Left ventricle myocardium inferior (tissue), 1 donor: ENCODE measurements at places on chromosomes 6 and 20. TPM values are rescaled to one million over a fixed set of nuclear protein-coding genes. Genes with fewer than 3 reads are reported as not detected.

GRCh38 chr20:45470937-45471336 is 1.4 kb downstream of the WFDC2 start:
- no peak for DNase-seq
- H3K36me3 ChIP-seq: no peaks in the 10 kb centered on the region
- peak overlapping the region; percentile 23 for H3K27ac ChIP-seq
- H3K27me3 ChIP-seq: peaks cover 97% of the 10 kb centered on the region
- H3K4me3 ChIP-seq: peak overlapping the region; percentile 72

DNA sequence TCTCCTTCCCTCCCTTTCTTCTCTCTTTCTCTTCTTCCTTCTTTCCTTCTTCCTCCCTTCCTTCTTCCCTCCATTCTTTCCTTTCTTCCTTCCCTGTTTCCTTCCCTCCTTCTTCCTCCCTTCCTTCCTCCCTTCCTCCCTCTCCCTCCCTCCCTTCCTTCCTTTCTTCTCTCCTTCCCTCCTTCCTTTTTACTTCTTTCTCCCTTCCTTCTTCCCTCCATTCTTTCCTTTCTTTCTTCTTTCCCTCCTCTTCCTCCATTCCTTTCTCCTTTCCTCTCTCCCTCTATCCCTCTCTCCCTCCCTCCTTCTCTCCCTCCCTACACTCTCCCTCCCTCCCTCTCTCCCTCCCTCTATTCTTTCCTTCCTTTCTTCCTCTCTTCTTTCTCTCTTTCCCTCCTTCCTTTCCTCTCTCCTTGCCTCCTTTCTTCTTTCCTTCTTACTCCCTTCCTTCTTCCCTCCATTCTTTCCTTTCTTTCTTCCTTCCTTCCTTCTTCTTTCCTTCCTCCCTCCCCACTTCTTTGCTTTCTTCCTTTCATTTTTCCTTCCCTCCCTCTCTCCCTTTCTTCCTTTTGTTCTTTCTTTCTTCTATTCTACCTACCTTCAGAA is 200.4 kb upstream of the SSTR4 start:
- H3K4me3 ChIP-seq: no peak overlapping the region
- DNase-seq: no peak
- H3K36me3 ChIP-seq: no peaks in the 10 kb centered on the region
- H3K27me3 ChIP-seq: peaks cover 22% of the 10 kb centered on the region
- no peaks in the 10 kb centered on the region for H3K4me1 ChIP-seq

The PPP1R14C gene
- 116 TPM for total RNA-seq

The SLC17A2 gene
- not detected for total RNA-seq

- no peaks in the 10 kb centered on the region for H3K27me3 ChIP-seq
- H3K4me3 ChIP-seq: no peak overlapping the region
- H3K4me1 ChIP-seq: peaks cover 29% of the 10 kb centered on the region
- peak; percentile 40 for DNase-seq
- peaks cover 9% of the 10 kb centered on the region for H3K36me3 ChIP-seq
Measured at GRCh38 chr6:32046450-32047083, 8.4 kb downstream of the CYP21A2 start.

DNA sequence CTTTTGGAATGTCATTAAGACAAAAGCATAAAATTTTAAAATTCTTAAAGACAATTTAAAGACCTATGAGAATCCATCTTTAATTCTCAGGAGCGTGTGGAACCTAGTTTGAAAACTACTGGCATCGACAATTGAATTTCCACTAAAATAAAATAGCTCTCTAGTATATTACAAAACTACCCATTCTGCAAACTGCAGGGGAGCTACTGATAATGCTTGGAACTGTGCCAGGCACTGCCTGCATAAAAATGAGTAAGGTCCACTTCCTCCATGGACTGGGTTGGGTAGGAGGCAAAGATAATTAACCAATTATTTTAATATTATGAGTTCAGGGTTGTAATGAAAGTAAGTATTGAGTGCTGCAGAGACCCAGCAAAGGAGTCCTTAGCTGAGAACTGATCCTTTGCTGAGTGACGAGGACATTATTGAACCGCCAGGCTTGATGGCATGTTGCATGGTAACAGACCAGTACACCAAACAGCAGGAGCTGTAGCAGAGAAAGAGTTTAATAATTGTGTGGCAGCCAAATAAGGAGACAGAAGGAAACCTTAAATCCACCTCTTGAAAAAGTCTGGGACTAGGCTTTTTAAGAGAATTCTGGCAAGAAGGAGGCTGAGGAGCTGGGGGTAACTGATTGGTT is 261.3 kb downstream of the ESR1 start:
- no peak for DNase-seq
- no peak overlapping the region for H3K27ac ChIP-seq
- H3K36me3 ChIP-seq: no peaks in the 10 kb centered on the region
- no peak overlapping the region for H3K4me3 ChIP-seq
- peaks cover 37% of the 10 kb centered on the region for H3K4me1 ChIP-seq

The ADGB gene
- not detected for total RNA-seq

GRCh38 chr6:89985751-89986493 is 91.7 kb downstream of the GJA10 start:
- H3K27me3 ChIP-seq: no peaks in the 10 kb centered on the region
- H3K4me1 ChIP-seq: peaks cover 28% of the 10 kb centered on the region
- H3K4me3 ChIP-seq: peak overlapping the region; percentile 5
- H3K27ac ChIP-seq: peak overlapping the region; percentile 68
- H3K36me3 ChIP-seq: no peaks in the 10 kb centered on the region

- H3K36me3 ChIP-seq: no peaks in the 10 kb centered on the region
- no peak for DNase-seq
- H3K4me1 ChIP-seq: no peaks in the 10 kb centered on the region
- no peaks in the 10 kb centered on the region for H3K27me3 ChIP-seq
- H3K27ac ChIP-seq: no peak overlapping the region
Measured at GRCh38 chr6:131688286-131688685, 12.9 kb downstream of the OR2A4 start.

The PAK5 gene
- total RNA-seq: not detected

The HTR1B gene
- not detected for total RNA-seq

The LY6G6D gene
- total RNA-seq: not detected

- H3K4me1 ChIP-seq: no peaks in the 10 kb centered on the region
- DNase-seq: no peak
- no peaks in the 10 kb centered on the region for H3K36me3 ChIP-seq
- H3K4me3 ChIP-seq: no peak overlapping the region
Measured at GRCh38 chr20:61683721-61684120, 382.0 kb downstream of the TAF4 start.

- H3K4me3 ChIP-seq: no peak overlapping the region
- DNase-seq: no peak
- H3K27me3 ChIP-seq: no peaks in the 10 kb centered on the region
- no peaks in the 10 kb centered on the region for H3K36me3 ChIP-seq
Measured at GRCh38 chr20:49207076-49207475, 12.1 kb upstream of the DDX27 start.

DNA sequence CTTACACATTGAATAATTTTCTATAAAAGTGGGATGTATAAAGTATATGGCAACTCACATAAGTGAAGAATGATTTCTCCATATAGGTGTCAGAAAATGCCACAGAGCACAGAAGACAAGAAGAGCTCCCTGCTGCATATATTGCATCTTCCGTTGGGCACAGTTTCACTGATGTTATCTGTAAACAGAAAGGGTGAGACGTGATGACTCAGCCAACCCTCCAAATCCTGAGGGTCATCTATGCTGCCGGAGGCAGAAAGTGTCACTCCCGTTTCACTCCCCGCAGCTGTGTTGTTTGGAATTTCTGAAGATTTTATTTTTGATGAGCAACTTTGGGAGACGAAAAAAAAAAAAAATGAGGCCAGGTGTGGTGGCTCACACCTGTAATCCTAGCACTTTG is 644.1 kb downstream of the C6orf118 start:
- H3K27ac ChIP-seq: no peak overlapping the region
- no peak overlapping the region for H3K4me3 ChIP-seq
- H3K27me3 ChIP-seq: no peaks in the 10 kb centered on the region
- no peaks in the 10 kb centered on the region for H3K4me1 ChIP-seq

The PHACTR3 gene
- 4.3 TPM for total RNA-seq

GRCh38 chr6:113488812-113489685 is 368.1 kb upstream of the MARCKS start:
- H3K4me1 ChIP-seq: no peaks in the 10 kb centered on the region
- H3K27ac ChIP-seq: no peak overlapping the region
- H3K27me3 ChIP-seq: no peaks in the 10 kb centered on the region
- DNase-seq: no peak

The CTAGE9 gene
- total RNA-seq: not detected

- H3K4me1 ChIP-seq: no peaks in the 10 kb centered on the region
- H3K4me3 ChIP-seq: no peak overlapping the region
- DNase-seq: no peak
- no peaks in the 10 kb centered on the region for H3K36me3 ChIP-seq
Measured at GRCh38 chr6:88004707-88005106, 42.9 kb upstream of the SPACA1 start.

DNA sequence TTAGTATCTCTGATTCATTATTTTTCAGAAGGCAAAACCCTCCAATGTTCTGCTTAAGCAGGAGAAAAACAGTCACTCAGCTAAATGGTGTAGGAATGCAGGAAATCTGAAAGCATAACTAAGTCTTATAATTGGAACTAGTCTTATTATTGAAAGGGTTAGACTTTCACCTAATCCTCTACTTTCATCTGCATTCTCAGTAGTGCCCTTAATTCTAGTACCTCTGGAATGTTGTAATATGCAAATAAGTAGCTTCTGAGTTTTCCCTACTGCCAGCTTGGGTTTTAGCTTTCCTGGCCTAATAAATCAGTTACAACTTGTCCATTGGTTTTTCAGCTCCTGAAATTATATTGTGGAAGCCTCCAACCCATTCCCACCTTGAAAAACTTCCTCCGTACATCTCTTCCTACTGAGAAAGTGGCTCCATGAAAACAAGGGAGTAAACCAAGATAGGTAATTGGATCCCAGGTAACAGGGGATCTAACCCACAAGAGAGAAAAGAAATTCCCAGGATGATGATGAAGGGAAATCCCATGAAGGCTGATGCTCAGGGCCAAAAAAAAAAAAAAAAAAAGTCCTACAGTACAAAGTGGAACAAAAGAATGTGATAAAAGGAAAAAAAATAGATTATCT is 147.0 kb downstream of the TBC1D32 start:
- no peaks in the 10 kb centered on the region for H3K27me3 ChIP-seq
- no peak for DNase-seq
- no peaks in the 10 kb centered on the region for H3K4me1 ChIP-seq
- H3K4me3 ChIP-seq: no peak overlapping the region

GRCh38 chr6:169075915-169076654 is 177.6 kb downstream of the THBS2 start:
- peaks cover 39% of the 10 kb centered on the region for H3K27me3 ChIP-seq
- DNase-seq: no peak
- H3K4me3 ChIP-seq: peak overlapping the region; percentile 22
- H3K27ac ChIP-seq: peak overlapping the region; percentile 64
- peaks cover 5% of the 10 kb centered on the region for H3K4me1 ChIP-seq

DNA sequence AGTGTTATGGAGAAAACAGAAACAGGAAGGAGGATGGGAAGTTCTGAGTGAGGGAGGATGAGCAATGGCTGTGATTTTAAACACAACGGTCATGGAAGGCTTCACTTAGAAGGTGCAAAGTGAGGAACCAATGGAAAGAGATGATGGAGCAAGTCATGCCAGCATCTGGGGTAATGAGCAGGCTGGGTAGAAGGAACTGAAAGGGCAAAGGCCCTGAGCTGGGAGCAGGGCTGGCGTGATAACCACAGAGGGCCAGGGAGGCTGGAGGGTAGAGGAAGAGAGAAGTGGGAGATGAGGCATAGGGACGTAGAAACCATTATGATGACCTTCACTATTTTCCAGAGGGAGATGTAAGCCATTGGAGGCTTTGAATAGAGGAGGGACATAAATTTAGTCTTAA is 43.6 kb downstream of the NHLRC1 start:
- no peak overlapping the region for H3K27ac ChIP-seq
- no peak overlapping the region for H3K4me3 ChIP-seq
- H3K36me3 ChIP-seq: no peaks in the 10 kb centered on the region
- no peaks in the 10 kb centered on the region for H3K27me3 ChIP-seq

GRCh38 chr20:46898423-46898822 is 3.8 kb downstream of the EYA2 start:
- DNase-seq: no peak
- H3K27ac ChIP-seq: no peak overlapping the region
- H3K27me3 ChIP-seq: peaks cover 100% of the 10 kb centered on the region
- no peaks in the 10 kb centered on the region for H3K36me3 ChIP-seq

The CDH26 gene
- total RNA-seq: 1.3 TPM

The CDH22 gene
- total RNA-seq: 2.3 TPM

The FOXC1 gene
- total RNA-seq: 7.1 TPM

The OPN5 gene
- not detected for total RNA-seq
